ENCODE measurements at places on chromosomes 5 and 9. TPM values are rescaled to one million over a fixed set of nuclear protein-coding genes. Genes with fewer than 3 reads are reported as not detected.

GAPVD1 gene
- 6.9 TPM for polyA plus RNA-seq

DND1 gene
- polyA plus RNA-seq = 0.81 TPM

EXD3 gene
- polyA plus RNA-seq = 33.0 TPM

SPINK6 gene
- not detected for polyA plus RNA-seq

AUH gene
- 16.3 TPM for polyA plus RNA-seq

C1QTNF2 gene
- 0.97 TPM for polyA plus RNA-seq

PDE8B gene
- 1.2 TPM for polyA plus RNA-seq

PRR16 gene
- 5.3 TPM for polyA plus RNA-seq

LIFR gene
- 6.0 TPM for polyA plus RNA-seq

HRCT1 gene
- polyA plus RNA-seq = 13.9 TPM

F12 gene
- 0.37 TPM for polyA plus RNA-seq

PCDHGA5 gene
- polyA plus RNA-seq = 0.59 TPM

PCDHB12 gene
- 0.51 TPM for polyA plus RNA-seq

ADGRV1 gene
- polyA plus RNA-seq = 0.03 TPM

PCDHGB5 gene
- polyA plus RNA-seq = 3.8 TPM

STRBP gene
- polyA plus RNA-seq = 11.4 TPM

NPDC1 gene
- 74.2 TPM for polyA plus RNA-seq

HEMGN gene
- not detected for polyA plus RNA-seq

ARHGEF28 gene
- polyA plus RNA-seq = 0.62 TPM

SLC23A1 gene
- not detected for polyA plus RNA-seq

CCDC192 gene
- not detected for polyA plus RNA-seq

MEIKIN gene
- 0.09 TPM for polyA plus RNA-seq

TSSK1B gene
- polyA plus RNA-seq = not detected

SLC25A2 gene
- 0.22 TPM for polyA plus RNA-seq

OR1J2 gene
- polyA plus RNA-seq = not detected

PCDHGB2 gene
- polyA plus RNA-seq = 0.64 TPM

PRDM9 gene
- polyA plus RNA-seq = not detected

RANBP3L gene
- polyA plus RNA-seq = 0.44 TPM

GFI1B gene
- polyA plus RNA-seq = 0.06 TPM

TAL2 gene
- polyA plus RNA-seq = not detected

PCSK5 gene
- 1.8 TPM for polyA plus RNA-seq

DAB2 gene
- polyA plus RNA-seq = 6.5 TPM

THBS4 gene
- 60.4 TPM for polyA plus RNA-seq

Measured in heart right ventricle (tissue), 16 donors.